ENCODE measurements at places on chromosomes 3 and 15.

DNA sequence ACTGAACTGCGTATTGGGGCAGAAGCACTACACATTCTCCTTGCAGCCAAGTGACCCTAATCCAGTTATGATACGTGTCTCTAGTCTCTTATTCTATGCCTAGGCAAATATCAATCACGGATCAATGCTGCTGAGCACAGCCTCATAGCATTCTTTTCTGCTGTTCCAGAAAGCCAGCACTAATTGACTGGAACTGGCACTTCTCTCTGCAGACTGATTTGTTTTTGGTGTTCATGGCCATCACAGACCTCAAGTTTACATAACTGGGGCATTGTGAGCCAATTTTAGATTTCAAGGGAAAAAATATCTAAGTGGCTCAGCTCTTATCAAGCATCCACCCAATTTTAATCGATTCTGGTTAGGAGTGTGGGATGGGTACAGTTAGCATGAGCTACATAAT is 37.9 kb downstream of the GLDN start:
- DNase-seq: no peak
- H3K4me1 ChIP-seq: peaks cover 14% of the 10 kb centered on the region
- peaks cover 15% of the 10 kb centered on the region for H3K27me3 ChIP-seq
- H3K27ac ChIP-seq: no peak overlapping the region
- no peak overlapping the region for H3K4me3 ChIP-seq
- H3K36me3 ChIP-seq: no peaks in the 10 kb centered on the region

GRCh38 chr3:183178833-183179549 is 16.5 kb upstream of the LAMP3 start:
- H3K4me1 ChIP-seq: peaks cover 13% of the 10 kb centered on the region
- H3K4me3 ChIP-seq: peak overlapping the region; percentile 78
- H3K36me3 ChIP-seq: peaks cover 2% of the 10 kb centered on the region
- peak overlapping the region; percentile 39 for H3K27ac ChIP-seq
- DNase-seq: no peak
- peaks cover 75% of the 10 kb centered on the region for H3K27me3 ChIP-seq

DNA sequence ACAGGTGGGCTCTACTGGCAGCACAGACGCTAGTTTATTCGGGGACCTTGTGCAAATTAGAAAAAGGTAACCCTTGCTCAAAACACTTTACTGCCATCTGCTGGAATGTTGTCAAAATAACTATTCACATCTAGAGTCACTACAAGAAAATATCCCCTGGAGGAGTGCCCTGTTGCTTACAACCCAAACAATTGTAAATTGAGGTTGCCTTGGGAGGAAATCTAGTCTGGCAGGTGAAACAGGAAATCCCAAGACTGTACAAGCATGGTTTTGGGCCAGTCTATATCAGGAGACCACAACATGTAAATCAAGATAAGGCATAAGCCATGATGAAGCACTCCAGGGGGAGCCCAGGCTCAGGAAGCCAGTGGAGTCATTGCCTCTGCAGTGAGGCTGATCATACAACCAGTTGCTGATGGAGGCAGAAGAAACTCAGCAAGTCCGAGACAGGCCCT is 136.8 kb upstream of the ACP3 start:
- H3K4me1 ChIP-seq: peaks cover 2% of the 10 kb centered on the region
- no peak overlapping the region for H3K27ac ChIP-seq
- no peak overlapping the region for H3K4me3 ChIP-seq
- no peaks in the 10 kb centered on the region for H3K36me3 ChIP-seq
- H3K27me3 ChIP-seq: peaks cover 15% of the 10 kb centered on the region

DNA sequence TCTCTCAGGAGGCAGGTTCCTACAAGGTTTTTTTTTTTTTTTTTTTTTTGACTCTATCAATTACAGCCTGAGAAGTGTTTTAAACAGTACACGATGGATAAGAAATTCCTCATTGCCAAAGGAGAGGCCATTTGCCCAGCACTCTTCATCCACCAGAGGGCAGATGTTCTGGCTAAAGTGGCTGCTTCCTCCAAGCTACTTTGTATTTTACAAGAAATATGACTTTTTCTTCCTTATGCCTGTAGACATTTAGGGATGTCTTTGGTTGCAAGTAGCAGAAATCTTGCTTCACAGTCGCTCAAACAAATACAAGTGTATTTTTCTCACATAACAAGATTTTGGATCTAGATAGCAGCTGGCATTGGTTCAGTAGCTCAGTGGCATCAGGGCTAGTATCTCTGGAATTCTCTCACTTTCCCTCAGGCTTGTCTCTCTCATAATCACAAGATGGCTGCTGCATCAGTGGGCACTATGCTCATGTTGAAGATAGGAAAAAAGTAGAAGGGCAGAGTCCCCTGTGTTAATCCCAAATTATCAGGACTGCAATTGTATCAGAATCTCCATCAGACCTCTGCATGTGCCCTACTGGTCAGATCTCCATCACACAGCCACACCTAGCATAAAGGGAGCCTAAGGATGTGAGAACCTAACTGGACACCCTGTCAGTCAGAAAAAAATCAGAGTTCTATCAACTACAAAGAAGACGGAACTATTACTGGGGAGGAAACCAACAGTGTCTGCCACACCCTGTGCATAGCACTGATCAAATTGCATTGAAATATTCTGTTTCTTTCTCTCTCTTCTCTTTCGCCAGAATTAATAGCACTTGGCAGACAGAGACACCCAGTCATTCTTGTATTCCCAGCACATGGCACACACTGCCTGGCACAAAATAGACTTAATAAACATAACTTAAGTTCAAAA is 138.9 kb upstream of the COL8A1 start:
- DNase-seq: no peak
- H3K4me3 ChIP-seq: no peak overlapping the region
- no peaks in the 10 kb centered on the region for H3K36me3 ChIP-seq
- no peaks in the 10 kb centered on the region for H3K4me1 ChIP-seq

GRCh38 chr3:23700616-23701015 is 105.1 kb upstream of the UBE2E1 start:
- H3K36me3 ChIP-seq: no peaks in the 10 kb centered on the region
- H3K4me1 ChIP-seq: peaks cover 2% of the 10 kb centered on the region
- no peaks in the 10 kb centered on the region for H3K27me3 ChIP-seq
- H3K27ac ChIP-seq: no peak overlapping the region
- no peak overlapping the region for H3K4me3 ChIP-seq

- peaks cover 29% of the 10 kb centered on the region for H3K4me1 ChIP-seq
- no peak for DNase-seq
- no peak overlapping the region for H3K4me3 ChIP-seq
- no peaks in the 10 kb centered on the region for H3K27me3 ChIP-seq
- peaks cover 29% of the 10 kb centered on the region for H3K36me3 ChIP-seq
Measured at GRCh38 chr15:90808517-90809235, 59.7 kb upstream of the FURIN start.

DNA sequence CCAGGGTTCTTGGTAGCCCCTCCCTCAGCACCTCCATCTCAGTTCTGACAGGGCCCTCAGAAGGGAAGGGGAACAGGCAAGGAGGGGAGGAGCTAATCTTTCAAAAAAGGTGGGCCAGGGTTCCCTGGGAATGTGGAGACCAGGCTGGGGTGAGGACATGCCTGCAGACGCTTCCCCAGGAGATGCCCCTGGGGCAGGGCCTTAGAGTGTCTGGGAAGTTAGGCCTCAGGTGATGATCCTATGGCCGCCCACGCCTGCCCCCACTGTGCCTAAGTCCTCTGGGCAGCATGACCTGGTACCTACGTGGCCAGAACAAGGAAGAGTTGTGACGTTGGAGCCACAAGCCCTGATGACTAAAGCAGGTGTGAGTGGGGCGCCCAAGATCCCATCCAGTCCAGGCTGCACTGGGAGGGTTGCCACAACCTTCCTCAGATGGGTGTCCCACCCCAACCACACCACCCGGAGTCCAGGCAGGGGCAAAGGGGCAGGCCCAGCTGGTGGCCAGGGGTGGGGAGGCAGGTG is 3.9 kb upstream of the SEMA3B start:
- no peaks in the 10 kb centered on the region for H3K36me3 ChIP-seq
- peaks cover 3% of the 10 kb centered on the region for H3K4me1 ChIP-seq
- no peak for DNase-seq
- H3K4me3 ChIP-seq: no peak overlapping the region

DNA sequence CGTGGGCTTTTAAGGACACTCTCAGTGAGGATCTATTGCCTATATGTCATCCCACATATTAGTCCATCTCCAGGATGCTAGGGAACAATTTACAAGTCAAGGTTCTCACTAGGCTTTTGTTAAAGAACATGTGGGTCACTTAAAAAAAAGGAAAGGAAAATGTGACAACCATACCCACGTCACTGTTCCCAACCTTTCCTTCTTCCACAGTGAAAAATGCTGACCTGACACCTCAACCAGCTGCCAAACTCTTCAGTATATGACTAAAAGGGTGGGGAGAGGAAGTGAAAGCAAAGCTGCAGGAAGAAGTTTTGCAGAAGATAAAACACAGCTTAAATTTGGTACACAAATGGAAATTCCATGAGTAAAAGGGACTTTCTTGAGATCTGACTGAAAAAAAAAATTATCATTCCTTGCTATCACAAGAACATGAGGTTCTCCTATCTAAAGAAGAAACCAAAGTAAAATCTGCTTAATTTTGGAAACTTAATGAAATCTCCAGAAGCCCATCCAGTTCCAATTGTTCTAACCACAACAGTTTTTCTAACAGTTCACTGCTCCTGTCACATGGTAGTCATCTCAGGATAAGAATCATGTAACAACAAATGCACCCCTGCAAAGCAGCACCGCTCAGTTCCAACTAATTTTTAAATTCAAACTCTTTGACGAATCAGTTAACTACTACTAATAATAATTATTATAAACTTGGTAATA is 117.0 kb upstream of the TSPAN3 start:
- H3K27me3 ChIP-seq: no peaks in the 10 kb centered on the region
- peak overlapping the region; percentile 91 for H3K27ac ChIP-seq

GRCh38 chr3:37726525-37727290 is 135.0 kb upstream of the CTDSPL start:
- DNase-seq: no peak
- H3K27me3 ChIP-seq: no peaks in the 10 kb centered on the region
- no peaks in the 10 kb centered on the region for H3K4me1 ChIP-seq
- H3K4me3 ChIP-seq: no peak overlapping the region

GRCh38 chr3:45182915-45183871 is 37.0 kb upstream of the CDCP1 start:
- no peaks in the 10 kb centered on the region for H3K36me3 ChIP-seq
- no peak overlapping the region for H3K4me3 ChIP-seq
- no peak overlapping the region for H3K27ac ChIP-seq
- peaks cover 17% of the 10 kb centered on the region for H3K27me3 ChIP-seq
- no peak for DNase-seq

GRCh38 chr15:73936588-73937290 is 10.5 kb downstream of the LOXL1 start:
- DNase-seq: no peak
- no peak overlapping the region for H3K27ac ChIP-seq
- H3K4me3 ChIP-seq: no peak overlapping the region
- H3K36me3 ChIP-seq: no peaks in the 10 kb centered on the region
- H3K4me1 ChIP-seq: peaks cover 1% of the 10 kb centered on the region
- peaks cover 4% of the 10 kb centered on the region for H3K27me3 ChIP-seq

DNA sequence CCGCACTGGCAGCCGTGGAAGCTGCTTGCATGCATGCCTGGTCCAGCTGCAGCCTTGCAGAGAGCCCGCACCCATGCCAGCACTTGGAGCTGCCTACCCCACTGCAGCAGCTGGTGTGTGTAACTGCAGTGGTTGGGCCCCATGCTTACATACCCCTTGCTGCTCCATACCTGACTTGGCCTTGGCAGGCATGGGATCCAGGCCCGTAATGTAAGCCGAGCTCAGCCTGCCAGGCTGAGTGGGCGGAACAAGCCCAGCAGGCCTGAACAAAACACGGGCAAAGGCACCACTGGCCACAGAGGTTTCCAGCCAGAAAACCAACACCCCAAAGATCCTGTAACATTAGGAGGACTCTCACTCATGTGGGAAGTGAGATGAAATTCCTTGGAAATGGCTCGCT is 48.3 kb downstream of the SLC6A20 start:
- H3K27ac ChIP-seq: no peak overlapping the region
- H3K4me1 ChIP-seq: peaks cover 6% of the 10 kb centered on the region
- H3K4me3 ChIP-seq: no peak overlapping the region
- DNase-seq: no peak
- H3K36me3 ChIP-seq: peaks cover 28% of the 10 kb centered on the region

- no peak for DNase-seq
- peaks cover 13% of the 10 kb centered on the region for H3K4me1 ChIP-seq
- H3K27ac ChIP-seq: peak overlapping the region; percentile 85
- no peaks in the 10 kb centered on the region for H3K27me3 ChIP-seq
- H3K36me3 ChIP-seq: peaks cover 67% of the 10 kb centered on the region
Measured at GRCh38 chr3:8882642-8883041, 80.6 kb downstream of the RAD18 start.

DNA sequence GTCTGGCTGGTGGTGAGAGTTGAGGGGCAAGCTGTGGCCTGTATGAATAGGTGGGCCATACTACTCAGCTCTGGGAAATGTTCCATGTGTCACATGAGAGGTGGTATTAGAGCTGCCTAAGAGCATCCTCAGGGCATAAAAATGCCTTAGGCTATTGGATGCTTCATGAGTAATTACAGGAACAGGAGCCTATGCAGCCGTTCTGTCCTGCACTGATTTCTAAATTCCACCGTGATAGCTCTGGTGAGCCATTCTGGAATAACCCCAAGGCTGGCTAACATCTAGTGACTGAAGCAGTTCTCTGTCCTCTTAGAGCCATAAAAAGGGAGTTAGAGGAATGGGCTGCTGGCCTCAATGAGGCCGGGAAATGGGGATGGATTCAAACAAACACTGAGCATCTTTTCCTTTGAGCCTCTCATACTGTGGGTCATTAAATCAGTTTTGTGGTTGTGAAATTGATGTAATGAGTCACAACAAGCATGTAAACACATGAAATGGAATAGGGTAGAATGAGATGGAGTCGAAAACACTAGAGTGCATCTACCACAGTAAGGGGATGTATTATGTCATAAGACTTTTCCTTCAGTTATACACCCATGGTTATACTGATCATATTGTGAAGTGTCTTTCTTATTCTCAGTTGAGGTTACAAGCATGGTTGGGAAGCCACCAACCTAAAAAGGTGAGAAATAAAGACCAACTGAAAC is 41.0 kb downstream of the DGKG start:
- no peak for DNase-seq
- H3K4me3 ChIP-seq: no peak overlapping the region
- no peak overlapping the region for H3K27ac ChIP-seq
- no peaks in the 10 kb centered on the region for H3K4me1 ChIP-seq
- peaks cover 21% of the 10 kb centered on the region for H3K27me3 ChIP-seq

- no peak overlapping the region for H3K4me3 ChIP-seq
- peaks cover 18% of the 10 kb centered on the region for H3K4me1 ChIP-seq
- DNase-seq: no peak
- no peaks in the 10 kb centered on the region for H3K27me3 ChIP-seq
Measured at GRCh38 chr15:43085921-43086320, 19.9 kb downstream of the UBR1 start.

Data from stimulated activated naive B cell treated with anti-CD40 and anti-IgM and Interleukin-4, amounts not matched to agents 10 μg/mL and 1 μg/mL and 100 μg/mL, for 72 hours (primary cell).